Central memory CD4-positive, alpha-beta T cell (primary cell): ENCODE measurements at places on chromosomes 1 and 21.

- no peak for DNase-seq
Measured at GRCh38 chr1:150182247-150182646, 32.5 kb downstream of the PLEKHO1 start.

DNA sequence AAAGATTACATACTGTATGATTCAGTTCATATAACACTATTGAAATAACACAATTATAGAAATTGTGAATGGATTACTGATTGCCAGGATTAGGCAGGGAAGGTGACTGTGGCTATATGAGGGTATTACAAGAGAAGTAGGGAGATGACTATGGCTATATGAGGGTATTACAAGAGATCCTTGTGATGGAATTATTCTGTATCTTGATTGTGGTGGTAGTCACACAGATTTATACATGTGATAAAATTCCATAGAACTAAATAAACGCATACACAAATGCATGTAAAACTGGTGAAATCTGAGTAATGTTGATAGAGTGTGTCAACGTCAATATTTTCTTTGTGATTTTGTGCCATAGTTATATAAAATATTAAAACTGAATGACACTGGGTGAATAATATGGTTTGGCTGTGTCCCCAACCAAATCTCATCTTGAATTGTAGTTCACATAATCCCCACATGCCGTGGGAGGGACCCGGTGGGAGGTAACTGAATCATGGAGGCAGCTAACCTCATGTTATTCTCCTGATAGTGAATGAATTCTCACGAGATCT, 615.6 kb upstream of the PKN2 start:
- DNase-seq, result no peak

DNA sequence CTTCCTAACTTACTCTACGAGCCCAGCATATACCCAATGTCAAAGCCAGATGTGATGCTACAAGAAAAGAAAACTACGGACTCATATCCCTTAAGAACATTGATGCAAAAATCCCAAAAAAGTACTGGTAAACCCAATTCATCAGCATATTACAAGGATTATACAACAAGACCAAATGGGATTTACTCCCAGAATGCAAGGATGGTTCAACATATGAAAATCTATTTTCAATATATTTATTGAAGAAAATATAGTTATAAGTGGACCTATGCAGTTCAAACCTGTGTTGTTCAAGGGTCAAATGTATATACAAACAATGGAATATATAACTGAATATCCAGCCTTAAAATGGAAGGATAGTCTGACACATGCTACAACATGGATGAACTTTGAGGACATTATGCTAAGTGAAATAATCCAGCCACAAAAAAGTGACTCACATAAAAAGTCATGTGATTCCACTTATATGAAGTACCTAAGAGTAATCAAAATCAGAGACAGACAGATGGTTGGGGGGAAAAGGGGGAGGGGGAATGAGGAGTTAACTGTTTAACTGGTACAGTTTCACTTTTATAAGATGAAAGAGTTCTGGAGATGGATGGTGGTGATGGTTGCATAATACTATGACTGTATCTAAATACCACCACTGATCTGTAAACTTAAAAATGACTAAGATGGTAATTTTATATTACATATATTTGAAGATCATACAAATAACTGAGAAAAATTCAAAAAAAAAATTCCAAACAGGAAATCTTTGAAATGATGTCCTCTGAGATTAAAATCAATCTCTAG, 3.7 kb upstream of the KLF18 start:
- no peak for DNase-seq

DNA sequence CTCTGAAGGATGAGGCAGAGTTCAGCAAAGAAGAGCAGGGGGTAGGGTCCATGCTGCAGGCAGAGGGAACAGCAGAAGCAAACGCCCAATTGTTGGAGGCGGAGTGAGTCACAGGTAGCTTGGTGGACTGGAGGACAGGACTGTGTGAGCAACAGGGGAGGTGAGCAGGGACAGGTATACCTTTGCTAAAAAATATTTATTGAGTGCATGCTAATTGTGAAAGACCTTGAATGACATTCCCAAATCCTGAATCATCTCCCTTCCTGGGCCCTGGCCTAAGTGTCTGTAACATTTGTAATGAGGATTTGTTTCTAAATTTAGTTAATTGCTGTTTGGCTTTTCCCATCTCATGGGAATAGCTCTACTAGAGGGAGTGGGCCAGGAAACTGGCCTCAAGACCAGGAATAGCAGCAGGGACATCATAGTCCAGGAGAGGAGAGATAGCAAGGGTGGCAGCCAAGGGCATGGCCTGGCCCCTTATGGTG, 123.7 kb downstream of the FOXD2 start:
- DNase-seq, result no peak

GRCh38 chr1:223208164-223209076, 65.4 kb upstream of the TLR5 start:
- DNase-seq, result no peak

DNA sequence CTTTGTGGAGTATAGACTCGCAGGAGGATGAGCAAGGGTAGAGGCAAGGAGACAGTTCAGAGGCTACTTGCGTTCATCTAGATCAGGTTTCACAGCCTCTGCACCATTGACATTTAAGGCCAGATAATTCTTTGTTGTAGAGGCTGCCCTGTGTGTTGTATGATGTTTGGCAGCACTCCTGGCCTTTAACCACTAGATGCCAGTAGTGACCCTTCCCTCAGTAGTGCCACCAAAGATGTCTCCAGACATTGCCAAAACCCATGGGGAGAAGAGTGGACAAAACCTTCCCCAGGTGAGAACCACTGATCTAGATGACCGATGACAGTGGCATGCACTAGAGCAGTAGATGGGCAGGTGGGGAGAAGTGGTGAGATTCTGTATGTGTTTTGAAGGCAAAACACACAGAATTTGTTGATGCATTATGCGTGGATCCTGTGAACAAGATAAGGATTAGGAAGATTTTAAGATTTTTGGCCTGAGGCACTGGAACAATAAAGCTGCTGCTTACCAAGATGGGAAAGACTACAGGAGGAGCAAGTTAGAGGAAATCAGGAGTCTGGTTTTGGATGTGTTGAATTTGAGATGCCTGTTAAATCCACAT, 9.9 kb upstream of the COG2 start:
- no peak for DNase-seq

DNA sequence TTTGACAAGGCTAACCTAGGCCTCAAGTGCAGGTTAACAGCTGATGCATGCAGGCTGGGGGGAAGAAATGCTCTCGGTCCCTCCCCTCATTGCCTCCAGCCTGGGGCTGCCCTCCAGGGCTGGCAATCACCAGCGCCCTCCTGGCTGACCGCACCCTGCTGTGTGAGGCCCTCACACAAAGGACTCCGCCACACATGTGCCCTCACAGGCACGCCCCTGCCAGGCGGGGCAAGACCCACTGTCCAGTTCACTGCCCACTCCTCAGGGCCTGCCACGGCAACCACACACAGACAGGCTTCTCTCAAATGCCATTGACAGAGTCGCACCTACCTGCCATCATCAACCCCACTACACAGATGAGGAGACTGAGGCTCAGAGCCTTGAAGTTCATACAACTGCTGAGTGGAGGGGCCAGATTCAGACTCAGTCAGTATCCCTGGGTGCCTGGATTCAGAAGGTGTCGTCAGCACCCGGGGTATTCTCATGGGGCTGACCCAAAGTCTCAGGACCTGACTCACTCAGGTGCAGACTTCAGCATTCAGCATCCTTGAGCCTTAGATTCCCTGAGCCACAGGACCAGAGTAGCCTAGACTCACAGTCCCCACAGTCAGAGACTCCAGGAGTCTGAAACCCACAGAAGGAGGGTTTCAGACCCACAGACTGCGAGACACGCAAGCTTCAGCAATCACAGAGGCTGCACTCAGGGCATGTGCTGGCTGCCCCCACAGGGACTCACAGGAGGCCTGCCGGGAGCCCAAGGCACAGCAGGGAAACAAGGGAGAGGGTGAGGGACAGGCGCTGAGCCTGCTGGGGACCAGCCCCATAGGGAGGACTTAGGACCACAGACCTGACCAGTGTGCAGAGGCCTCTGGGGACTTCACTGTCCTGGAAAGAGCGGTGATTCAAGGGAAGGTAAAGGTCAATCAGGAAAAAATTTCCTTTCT, 458.0 kb downstream of the MATN1 start:
- no peak for DNase-seq

- no peak for DNase-seq
Measured at GRCh38 chr1:50422946-50423669, at the start of gene DMRTA2. TSS of gene DMRTA2 (minus strand) at chr1:50423443. CDS start at chr1:50421536, 1,907 bp downstream.

DNA sequence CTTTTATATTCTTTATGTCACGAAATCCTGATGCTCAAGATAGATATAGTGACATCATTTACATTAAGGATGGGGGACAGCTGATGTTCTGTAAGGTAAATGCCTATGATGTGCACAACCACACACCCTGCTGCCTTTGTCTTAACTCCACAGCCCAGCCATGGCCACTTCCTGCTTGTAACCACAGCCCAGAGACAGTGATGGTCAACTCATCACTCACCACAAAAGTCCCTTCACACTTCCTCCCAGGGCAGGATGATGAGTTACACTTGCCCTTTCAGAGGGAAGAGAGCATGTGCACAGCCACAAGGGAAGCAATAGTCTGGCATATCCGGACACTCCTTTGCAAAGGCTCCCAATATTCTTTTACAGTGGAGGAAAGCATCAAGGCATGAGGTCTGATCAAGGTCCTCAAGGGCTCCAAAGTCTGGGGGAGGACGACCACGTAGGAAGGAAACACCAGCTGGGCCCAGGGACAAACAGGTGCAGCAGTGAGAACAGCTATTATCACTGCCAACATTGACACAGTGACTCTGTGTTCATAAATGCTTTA, 53.8 kb downstream of the PLPP3 start:
- no peak for DNase-seq

DNA sequence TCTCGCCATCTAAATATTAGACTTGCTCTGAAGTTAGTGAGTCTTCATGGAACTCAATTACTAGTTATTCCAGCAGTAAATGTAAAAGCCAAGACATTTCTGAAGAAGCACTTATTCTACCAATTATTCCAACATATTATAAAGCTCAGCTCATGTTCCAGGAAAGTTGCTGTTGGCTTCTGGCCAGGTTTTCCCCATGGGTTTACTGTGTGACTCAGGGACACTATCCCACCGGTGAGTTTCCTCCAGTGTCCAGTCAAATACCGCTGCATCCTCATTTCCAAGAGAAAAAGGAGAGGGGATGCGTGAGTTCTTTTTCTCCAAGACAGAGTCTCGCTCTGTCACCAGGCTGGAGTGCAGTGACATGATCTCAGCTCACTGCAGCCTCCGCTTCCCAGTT, 9.2 kb upstream of the HHIPL2 start:
- no peak for DNase-seq

GRCh38 chr1:30014031-30014430, 709.4 kb downstream of the MATN1 start:
- no peak for DNase-seq

DNA sequence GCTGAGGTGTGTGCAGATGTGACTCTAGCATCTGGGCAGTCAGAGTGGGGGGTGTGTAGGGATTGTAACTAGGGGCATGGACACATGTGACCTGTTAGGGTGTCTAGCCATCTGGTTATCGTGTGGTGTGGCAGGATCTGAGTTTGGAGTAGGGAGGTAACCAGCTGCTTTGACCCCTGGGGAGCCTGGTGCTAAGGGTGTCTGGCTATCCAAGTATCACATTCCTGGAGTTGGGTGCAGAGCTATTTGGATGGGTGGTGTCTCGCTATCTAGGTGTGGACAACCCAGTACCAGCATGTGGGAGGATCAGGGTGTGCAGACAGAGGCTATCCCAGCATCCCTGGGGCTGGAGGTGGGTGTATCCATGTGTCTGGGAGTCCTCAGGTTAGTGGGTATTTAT, 4.7 kb downstream of the PTPRU start:
- no peak for DNase-seq

DNA sequence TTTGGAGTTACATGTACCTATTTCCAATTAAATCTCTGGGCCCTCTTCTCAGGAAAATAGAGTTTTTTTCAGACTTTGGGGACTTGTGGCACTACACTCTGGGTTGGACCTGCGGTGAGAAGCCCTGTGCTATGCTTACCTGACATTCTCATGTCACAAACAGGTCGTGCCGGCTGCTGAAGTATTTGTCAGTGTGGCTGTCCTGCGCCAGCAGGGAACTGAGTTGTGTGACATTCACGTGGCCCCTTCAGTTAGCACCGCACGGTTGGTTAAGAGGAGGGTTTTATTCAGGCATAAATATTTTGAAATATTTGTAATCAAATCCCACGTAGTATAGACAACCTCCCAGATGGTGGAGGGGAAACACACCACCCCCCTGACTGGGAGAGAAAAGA, 6.3 kb upstream of the COL6A2 start:
- DNase-seq, result no peak

DNA sequence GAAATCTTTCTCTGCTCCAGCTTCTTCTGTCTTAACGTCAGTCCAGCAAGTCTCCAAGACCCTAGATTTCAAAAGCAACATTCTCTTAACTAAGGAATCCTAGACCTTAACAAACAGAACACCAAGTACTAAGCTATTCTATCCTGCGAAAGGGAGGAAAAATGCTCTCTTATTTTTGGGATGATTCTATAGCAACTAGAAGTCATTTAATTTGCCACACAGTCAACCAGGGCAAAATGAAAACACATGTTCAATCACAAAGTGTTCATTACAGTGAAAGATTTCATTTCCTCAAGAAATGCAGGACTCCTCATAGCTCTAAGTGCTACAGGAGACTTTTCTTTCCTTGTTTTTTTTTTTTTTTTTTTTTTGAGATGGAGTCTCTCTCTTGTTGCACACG, 36.2 kb upstream of the DOCK7 start:
- no peak for DNase-seq

- peak; percentile 90 for DNase-seq
Measured at GRCh38 chr21:44817914-44818639, at the start of gene SUMO3. TSS of gene SUMO3 (minus strand) at chr21:44818062. CDS start at chr21:44817968, 94 bp downstream.

GRCh38 chr1:118786454-118787155, 201.5 kb downstream of the TBX15 start:
- no peak for DNase-seq

GRCh38 chr1:244941121-244941520, 76.8 kb upstream of the HNRNPU start:
- no peak for DNase-seq

- no peak for DNase-seq
Measured at GRCh38 chr1:227033880-227034279, 93.8 kb downstream of the COQ8A start.

- no peak for DNase-seq
Measured at GRCh38 chr1:93353286-93353685, 7.6 kb downstream of the DR1 start.

GRCh38 chr1:58754073-58754613, 29.7 kb downstream of the JUN start:
- no peak for DNase-seq

DNA sequence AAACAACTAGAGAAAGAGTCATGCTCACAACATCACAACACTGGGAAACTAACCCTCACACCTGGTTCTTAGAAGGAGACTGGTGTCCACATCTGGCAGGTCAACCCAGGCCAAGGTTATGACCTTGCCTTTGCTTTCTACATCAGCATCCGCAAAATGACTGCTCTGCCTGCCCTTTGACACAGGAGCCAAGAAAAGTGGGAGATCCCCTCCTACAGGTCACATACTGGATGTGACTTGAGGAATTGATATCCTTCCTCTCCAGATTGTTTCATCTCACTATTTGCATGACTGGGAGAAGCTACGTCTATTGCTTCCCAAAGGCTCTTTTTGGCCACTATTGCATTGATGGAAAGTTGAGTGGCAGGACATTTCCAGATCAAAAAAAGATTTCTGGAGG, 115.5 kb downstream of the MIS18A start:
- no peak for DNase-seq
